NCI-H187 treated with DMSO at 0.1 percent for 48 hours (cell line): ENCODE measurements at places on chromosomes 1 and 21.

GRCh38 chr1:164641353-164641730 lies 82.4 kb downstream of the PBX1 start:
- no peak for DNase-seq

DNA sequence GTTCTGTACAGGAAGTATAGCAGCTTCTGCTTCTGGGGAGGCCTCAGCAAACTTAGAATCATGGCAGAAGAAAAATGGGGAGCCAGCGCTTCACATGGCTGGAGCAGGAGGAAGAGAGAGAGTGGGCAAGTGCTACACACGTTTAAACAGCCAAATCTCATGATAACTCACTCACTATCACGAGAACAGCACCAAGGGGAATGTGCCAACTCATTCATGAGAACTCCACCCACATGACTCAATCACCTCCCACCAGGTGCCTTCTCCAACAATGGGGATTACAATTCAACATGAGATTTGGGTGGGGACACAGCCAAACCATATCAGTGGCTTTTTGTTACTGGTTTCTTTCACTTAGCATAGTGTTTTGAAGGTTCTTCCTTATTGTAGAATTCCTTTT lies 138.6 kb downstream of the SYT14 start:
- no peak for DNase-seq

DNA sequence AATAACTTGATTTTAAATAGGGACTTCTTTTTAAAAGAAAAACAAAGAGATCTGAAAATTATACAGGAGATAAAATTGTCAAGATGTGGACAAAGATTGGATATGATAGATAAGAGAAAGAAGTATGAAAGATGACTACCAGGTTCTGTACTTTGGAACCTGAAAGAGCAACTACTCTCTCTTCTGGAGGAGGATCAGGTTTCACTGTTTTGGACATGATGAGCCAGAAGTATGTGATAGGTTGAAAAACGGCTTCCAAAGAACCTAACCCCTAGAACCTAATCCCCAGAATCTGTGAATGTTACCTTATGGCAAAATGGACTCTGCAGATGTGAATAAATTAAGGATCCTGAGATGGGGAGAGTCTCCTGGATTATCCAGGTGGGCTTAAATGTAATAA lies 26.2 kb downstream of the RSBN1 start:
- DNase-seq, result no peak

DNA sequence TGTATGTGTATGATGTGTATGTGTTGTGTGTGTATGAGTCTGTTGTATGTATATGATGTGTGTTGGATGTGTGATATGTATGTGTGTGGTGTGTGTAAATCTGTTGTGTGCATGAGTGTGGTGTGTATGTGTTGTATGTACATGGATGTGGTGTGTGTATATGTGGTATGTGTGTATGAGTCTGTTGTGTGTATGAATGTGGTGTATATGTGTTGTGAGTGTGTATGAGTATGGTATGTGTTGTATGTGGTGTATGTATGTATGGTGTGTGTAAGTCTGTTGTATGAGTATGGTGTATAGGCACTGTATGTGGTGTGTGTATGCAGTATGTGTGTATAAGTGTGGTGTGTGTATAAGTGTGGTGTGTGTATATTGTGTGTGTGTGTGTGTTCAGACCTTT lies 95.0 kb downstream of the PLXNA2 start:
- DNase-seq, result no peak

DNA sequence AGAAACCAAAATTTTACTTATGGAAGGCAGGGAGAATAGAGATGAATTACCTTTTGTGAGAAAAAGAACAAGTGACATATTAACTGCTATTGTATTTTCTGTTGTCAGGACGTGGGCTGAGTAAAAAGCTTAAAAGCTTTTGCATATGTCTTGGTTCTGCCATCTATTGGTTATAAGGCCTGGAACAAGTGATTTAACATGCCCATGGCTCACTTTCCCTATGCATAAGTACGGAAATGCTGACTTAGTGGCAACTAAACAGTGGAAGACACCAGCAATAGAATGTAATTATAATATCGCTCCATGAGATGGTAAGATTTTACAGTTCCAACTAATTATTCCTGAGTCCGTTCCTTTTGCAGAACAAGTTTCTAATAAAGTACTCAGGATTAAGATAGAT lies 6.7 kb upstream of the CTSS start:
- no peak for DNase-seq

GRCh38 chr1:103948526-103948925 lies 198.8 kb downstream of the AMY1C start:
- no peak for DNase-seq

DNA sequence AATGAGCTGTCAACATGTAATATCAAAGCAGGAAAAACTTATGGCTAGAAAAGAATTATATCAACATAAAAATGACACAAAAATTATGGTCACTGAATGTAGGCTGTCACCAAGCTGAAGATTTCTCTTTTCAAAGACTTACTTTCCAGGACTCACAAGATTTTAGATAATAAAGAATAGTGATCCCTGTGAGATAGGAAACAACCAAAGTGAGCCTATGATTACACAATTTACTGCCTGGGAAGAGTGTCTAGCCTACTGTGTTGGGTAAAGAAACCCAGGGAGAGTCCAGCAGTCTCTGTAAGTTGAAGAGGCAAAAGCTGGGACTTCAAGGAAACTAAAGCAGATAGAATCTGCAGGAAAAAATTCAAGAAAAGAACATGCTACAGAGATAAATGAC lies 20.2 kb upstream of the RGS1 start:
- no peak for DNase-seq
